Foreskin melanocyte (primary cell): ENCODE measurements at places on chromosomes 11 and 22.
A peak's percentile ranks its signal among the peaks of the same experiment; 100 is the strongest.

- no peak for DNase-seq
Measured at GRCh38 chr11:130553306-130553705, 104.9 kb downstream of the ADAMTS15 start.

DNA sequence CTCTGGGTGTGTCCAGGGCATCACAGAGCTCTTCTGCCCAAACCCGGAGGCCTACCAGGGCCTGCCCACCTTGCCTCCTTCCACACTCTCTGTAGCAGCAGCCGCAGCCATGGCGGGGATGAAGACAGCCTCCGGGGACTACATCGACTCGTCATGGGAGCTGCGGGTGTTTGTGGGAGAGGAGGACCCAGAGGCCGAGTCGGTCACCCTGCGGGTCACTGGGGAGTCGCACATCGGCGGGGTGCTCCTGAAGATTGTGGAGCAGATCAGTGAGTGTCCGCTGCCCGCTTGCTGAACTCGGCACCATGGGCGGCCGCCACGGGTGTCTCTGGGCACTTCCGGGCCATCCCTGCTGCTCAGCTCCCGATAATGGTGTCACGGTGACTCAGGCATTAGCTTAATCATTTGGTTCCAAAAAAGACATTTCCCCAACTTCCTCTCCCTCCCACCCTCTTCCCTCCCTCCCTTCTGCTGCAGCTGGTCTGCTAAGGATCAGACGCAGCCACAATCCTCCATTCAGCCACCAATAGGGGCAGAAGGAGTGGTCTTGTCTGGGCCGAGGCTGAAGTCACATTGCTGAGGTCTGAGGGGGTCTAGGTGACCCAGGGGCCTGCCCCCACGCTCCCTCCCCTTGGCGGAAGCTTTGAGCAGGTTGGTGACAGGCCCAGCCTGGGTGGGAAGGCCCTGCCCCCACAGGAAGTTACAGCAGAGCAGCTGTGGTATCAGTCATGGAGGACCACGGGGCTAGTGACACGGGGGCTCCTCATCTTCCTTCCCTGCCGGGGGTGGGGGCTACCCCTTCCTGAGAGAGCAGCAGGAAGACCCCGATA lies 950 bp downstream of the FERMT3 start:
- DNase-seq: peak; percentile 70

DNA sequence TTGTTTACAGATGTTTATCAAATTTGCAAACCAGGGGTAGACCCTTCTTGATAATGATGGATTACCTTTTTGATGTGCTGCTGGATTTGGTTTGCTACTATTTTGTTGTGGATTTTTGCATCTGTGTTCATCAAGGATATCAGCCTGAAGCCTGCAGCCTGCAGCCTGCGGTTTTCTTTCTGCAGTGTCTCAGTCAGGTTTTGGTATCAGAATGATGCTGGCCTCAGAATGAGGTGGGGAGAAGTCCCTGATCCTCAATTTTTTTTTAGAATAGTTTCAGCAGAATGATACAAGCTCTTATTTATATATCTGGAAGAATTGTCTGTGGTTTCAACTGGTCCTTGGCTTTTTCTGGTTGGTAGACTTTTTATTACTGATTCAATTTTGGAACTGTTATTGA lies 19.7 kb upstream of the RAB38 start:
- no peak for DNase-seq

DNA sequence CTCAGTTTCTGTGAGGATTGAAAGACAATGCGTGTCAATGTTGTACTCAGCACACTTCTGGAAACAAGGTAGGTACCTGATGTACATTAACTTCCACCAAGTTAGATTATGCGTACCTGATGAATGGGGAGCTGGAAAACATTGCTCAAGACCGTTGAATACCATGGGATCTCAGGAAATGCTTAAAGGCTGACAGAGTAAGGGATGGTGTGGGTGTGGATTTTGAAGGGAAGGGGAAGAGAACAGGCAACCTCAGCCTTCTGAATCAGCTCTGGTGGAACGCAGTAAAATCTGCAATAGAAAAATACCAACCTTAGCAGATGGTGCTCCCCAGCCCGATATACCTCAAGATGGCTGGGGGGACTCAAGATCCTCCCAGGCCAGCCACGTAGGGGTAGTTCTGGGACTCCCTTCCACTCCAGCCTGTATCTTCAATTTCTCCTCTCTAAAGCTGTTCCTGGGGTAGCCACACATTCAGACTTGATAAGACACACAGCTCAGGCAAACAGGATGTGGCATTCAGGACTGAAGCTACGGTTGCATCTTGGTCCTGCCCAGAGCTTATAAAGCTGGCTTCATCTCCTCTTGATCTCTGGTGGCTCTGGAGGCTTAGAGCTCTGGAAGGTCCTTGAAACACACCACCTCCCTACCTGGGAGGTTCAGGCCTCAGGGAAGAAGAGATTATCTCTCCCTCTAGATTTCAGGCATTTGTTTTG lies 111.8 kb downstream of the CTNND1 start:
- no peak for DNase-seq

DNA sequence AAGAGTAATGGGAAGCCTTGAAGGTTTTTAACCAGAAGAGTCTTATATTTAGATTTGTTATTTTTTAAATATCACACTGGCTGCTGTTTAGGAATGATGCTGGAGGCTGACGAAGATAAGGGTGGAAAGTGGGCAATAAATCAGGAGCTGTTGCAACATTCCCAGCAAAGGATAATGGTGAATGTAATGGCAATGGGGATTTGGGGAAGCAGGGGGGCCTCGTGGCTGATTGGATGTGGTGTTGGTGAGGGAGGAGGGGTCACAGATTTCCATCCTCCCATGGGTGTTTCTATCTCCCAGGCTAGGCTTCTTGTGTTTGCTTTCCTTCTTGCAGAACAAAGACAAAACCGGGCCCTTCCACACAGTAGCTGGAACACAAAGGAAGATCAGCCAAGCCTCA lies 80.8 kb downstream of the PIWIL4 start:
- no peak for DNase-seq

- no peak for DNase-seq
Measured at GRCh38 chr11:76660533-76661305, 9.8 kb downstream of the LRRC32 start.

GRCh38 chr11:9210224-9210921 lies 54.8 kb downstream of the DENND5A start:
- DNase-seq: no peak

GRCh38 chr22:50704510-50705218 lies 32.0 kb downstream of the SHANK3 start:
- no peak for DNase-seq

DNA sequence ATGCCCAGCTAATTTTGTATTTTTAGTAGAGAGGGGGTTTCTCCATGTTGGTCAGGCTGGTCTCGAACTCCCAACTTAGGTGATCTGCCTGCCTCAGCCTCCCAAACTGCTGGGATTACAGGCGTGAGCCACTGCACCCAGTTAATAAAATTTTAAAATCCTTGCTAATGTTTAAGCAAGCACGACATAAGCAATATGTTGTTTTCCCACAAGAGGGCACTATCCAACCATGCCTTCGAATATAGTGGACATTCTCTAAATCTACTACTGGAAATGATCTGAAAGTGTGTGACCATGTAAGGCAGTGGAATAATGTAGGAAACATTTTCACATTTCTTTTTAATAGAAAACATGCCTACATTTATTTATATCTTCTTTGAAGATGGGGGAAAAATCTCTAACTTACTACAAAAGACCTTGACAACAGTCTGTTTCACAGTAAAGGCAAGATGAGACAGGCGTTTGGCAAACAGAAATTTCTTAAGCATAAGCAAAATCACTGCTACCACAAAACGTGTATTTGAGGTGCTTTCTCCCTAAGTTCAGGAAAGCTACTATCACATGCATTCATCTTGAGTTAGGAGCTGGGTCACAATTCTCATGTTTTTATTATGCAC lies 38.2 kb downstream of the PITPNB start:
- DNase-seq: peak; percentile 74

GRCh38 chr11:76169473-76169896 lies 36.8 kb downstream of the WNT11 start:
- DNase-seq: no peak
